Keratinocyte (primary cell): ENCODE measurements at places on chromosomes 12 and 14. TPM values are rescaled to one million over a fixed set of nuclear protein-coding genes. Genes with fewer than 3 reads are reported as not detected.

DNA sequence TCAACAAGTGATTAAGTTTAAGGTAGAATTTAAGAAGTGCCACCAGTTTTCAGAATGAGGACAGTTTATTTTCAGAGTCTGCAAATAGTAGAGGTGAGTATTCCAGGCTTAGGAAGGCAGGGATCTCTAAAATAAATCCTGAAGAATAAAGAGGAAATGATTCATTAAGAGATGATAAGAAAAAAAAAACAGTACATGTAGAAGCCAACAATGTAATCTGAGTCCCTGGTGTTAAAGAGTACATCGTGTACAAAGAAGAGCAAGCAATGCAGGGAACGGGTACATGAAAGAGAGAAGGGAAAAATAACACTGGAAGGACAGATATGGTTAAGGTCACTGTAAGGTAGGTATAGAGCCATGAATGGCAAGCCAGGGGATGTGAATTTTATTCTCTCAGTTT, 95.2 kb upstream of the FOXG1 start:
- no peaks in the 10 kb centered on the region for H3K27me3 ChIP-seq
- no peak overlapping the region for H3K4me3 ChIP-seq
- no peak for DNase-seq
- peaks cover 34% of the 10 kb centered on the region for H3K4me1 ChIP-seq
- H3K36me3 ChIP-seq, result no peaks in the 10 kb centered on the region
- peak overlapping the region; percentile 66 for H3K27ac ChIP-seq

DNA sequence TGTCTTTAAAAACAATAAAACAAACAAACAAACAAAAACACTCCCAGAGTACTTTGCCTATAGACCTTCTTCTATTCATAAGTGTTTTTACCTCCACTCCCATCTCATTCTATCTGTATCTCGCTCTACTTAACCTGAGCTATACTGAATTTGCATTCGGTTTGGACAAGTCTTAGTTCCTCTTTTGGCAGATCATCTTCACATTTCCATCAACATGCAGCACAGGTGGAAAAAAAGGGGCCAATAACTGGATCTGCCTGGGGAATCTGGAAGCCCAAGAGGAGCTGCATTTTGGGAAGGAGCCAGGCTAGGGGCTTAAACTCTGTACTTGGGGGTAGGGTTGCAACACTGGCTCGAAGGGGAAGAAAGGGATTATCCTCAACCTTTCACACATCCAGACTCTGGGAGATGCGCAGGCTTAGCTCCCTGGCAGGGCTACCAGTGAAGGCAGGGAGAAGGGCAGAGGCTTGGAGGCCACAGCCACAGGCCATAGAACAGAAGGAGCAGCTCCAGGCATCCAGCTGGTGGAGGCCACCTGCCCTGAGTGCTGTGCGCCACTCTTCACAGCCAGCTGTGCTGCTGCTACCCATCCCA, 4.1 kb downstream of the NINJ2 start:
- H3K4me1 ChIP-seq, result no peaks in the 10 kb centered on the region
- H3K36me3 ChIP-seq, result no peaks in the 10 kb centered on the region
- no peak for DNase-seq
- no peak overlapping the region for H3K27ac ChIP-seq

Gene GPRC5D
- polyA plus RNA-seq, result 0.08 to 0.32 TPM (median 0.19 TPM) in 3 replicates

GRCh38 chr12:126389220-126389841, 1324.1 kb downstream of the AACS start:
- H3K36me3 ChIP-seq, result no peaks in the 10 kb centered on the region
- no peak for DNase-seq
- H3K4me3 ChIP-seq, result no peak overlapping the region

GRCh38 chr12:19323805-19324204, 115.5 kb upstream of the AEBP2 start:
- H3K4me1 ChIP-seq, result no peaks in the 10 kb centered on the region
- no peak overlapping the region for H3K4me3 ChIP-seq
- no peaks in the 10 kb centered on the region for H3K27me3 ChIP-seq
- DNase-seq, result no peak
- H3K27ac ChIP-seq, result no peak overlapping the region
- no peaks in the 10 kb centered on the region for H3K36me3 ChIP-seq

DNA sequence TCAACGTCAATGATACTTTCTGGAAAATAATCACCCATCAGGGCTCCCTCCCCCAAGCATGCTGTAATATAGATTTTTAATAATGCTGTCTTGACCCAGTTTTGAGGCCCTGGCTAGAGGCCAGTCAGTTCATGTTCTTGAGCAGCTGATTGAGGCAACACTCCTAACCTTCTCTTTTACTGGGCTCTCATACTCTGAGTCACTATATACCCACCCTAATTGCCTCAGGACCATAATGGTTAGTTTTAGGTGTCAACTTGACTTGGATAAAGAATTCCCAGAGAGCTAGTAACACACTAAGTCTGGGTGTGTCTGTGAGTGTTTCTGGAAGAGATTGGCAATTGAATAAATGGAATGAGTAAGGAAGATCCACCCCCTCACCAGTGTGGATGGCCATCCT, 527.0 kb upstream of the ATP2B1 start:
- peak overlapping the region; percentile 59 for H3K27ac ChIP-seq
- peak; percentile 92 for DNase-seq
- no peak overlapping the region for H3K4me3 ChIP-seq
- peaks cover 18% of the 10 kb centered on the region for H3K4me1 ChIP-seq
- H3K27me3 ChIP-seq, result no peaks in the 10 kb centered on the region
- H3K36me3 ChIP-seq, result no peaks in the 10 kb centered on the region

Gene SSPN
- 1.0 to 2.8 TPM (median 2.0 TPM) in 3 replicates for polyA plus RNA-seq

- no peak for DNase-seq
- no peaks in the 10 kb centered on the region for H3K36me3 ChIP-seq
- H3K27me3 ChIP-seq, result no peaks in the 10 kb centered on the region
- H3K27ac ChIP-seq, result no peak overlapping the region
These were observed 83.2 kb upstream of the SSTR1 start for GRCh38 chr14:38124506-38124905.

DNA sequence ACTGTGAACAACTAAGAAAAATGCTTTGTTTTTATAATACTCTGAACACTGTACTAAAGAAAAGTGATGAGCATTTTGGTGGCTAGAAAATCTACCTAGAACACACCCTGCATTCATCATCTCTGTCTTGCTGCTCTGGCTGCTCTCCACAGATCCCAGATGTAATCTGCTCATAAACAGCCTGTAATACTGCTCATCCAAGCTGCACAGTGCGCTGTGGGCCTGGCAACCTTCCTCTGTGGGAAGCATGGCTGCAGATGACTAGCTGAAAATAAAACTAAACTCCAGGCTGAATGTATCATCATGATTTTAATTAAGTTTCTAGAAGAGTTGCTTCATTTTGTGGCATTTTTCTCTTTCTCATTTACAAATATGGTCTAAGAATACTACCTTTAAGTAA, 200.7 kb downstream of the SLC2A13 start:
- no peak overlapping the region for H3K27ac ChIP-seq
- H3K4me3 ChIP-seq, result no peak overlapping the region

- peaks cover 34% of the 10 kb centered on the region for H3K4me1 ChIP-seq
- H3K27ac ChIP-seq, result peak overlapping the region; percentile 70
- H3K27me3 ChIP-seq, result no peaks in the 10 kb centered on the region
- H3K36me3 ChIP-seq, result no peaks in the 10 kb centered on the region
- DNase-seq, result no peak
These were observed 776 bp upstream of the RIN3 start for GRCh38 chr14:92512807-92513203.

- no peaks in the 10 kb centered on the region for H3K4me1 ChIP-seq
- DNase-seq, result no peak
- H3K27ac ChIP-seq, result no peak overlapping the region
- no peaks in the 10 kb centered on the region for H3K27me3 ChIP-seq
These were observed 36.2 kb upstream of the RESF1 start for GRCh38 chr12:31923063-31923412.

DNA sequence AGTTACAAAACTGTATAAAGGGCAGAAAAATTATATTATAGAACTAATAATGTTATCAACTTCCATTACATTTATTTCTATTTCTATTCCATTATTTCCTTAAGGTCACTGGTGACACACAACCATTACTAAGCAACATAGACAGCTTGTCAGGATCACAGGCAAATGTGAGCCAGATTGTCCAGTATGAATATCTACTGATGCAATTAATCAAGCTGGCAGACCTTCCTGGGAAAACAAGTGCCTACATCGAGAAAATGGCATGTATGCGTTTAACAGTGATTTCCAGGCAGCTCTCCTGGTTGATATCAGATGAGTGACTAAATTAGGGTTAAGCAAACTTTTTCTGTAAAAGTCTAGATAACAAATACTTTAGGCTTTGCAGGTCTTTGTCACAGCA, 36.9 kb upstream of the TSPAN8 start:
- no peaks in the 10 kb centered on the region for H3K27me3 ChIP-seq
- no peak overlapping the region for H3K4me3 ChIP-seq
- no peak overlapping the region for H3K27ac ChIP-seq
- no peaks in the 10 kb centered on the region for H3K4me1 ChIP-seq

DNA sequence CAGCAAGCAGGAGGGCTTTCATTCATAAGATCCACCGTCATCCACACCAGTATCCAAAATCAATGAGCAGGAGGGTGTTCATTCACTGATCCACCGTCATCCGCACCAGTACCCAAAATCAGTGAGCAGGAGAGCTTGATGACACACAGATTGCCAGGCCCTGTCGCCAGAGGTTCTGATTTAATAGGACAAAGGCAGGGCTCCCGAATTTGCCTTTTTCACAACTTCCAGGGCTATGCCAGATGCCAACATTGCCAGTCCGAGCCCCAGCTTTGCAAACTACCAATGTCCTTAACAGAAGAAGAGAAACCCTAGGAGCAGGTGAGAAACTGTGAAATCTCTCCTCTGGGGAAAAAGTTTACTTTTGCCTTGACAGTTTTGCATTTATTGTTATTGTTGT, 115.0 kb downstream of the SLC15A4 start:
- H3K27me3 ChIP-seq, result no peaks in the 10 kb centered on the region
- no peak for DNase-seq
- no peaks in the 10 kb centered on the region for H3K36me3 ChIP-seq
- H3K4me1 ChIP-seq, result no peaks in the 10 kb centered on the region

Gene TTC5
- 13.7 to 19.2 TPM (median 13.9 TPM) in 3 replicates for polyA plus RNA-seq

Gene SLC10A1
- polyA plus RNA-seq, result not detected in 3 replicates

GRCh38 chr12:5395443-5396271, 36.3 kb upstream of the NTF3 start:
- H3K27me3 ChIP-seq, result peaks cover 6% of the 10 kb centered on the region
- peaks cover 8% of the 10 kb centered on the region for H3K4me1 ChIP-seq
- H3K27ac ChIP-seq, result no peak overlapping the region

Gene SLC17A8
- not detected in 3 replicates for polyA plus RNA-seq

- peaks cover 43% of the 10 kb centered on the region for H3K4me1 ChIP-seq
- H3K36me3 ChIP-seq, result peaks cover 6% of the 10 kb centered on the region
- H3K27ac ChIP-seq, result no peak overlapping the region
- H3K4me3 ChIP-seq, result no peak overlapping the region
- no peak for DNase-seq
These were observed 8.0 kb downstream of the ANO6 start for GRCh38 chr12:45223868-45224267.

GRCh38 chr12:93279565-93280412, 97.9 kb upstream of the NUDT4 start:
- DNase-seq, result no peak
- H3K4me3 ChIP-seq, result no peak overlapping the region
- no peaks in the 10 kb centered on the region for H3K4me1 ChIP-seq
- no peaks in the 10 kb centered on the region for H3K27me3 ChIP-seq
- H3K36me3 ChIP-seq, result no peaks in the 10 kb centered on the region
- H3K27ac ChIP-seq, result no peak overlapping the region

Gene IFNG-AS1
- polyA plus RNA-seq, result not detected in 3 replicates

Gene AKAP3
- polyA plus RNA-seq, result 0.72 to 0.95 TPM (median 0.88 TPM) in 3 replicates

DNA sequence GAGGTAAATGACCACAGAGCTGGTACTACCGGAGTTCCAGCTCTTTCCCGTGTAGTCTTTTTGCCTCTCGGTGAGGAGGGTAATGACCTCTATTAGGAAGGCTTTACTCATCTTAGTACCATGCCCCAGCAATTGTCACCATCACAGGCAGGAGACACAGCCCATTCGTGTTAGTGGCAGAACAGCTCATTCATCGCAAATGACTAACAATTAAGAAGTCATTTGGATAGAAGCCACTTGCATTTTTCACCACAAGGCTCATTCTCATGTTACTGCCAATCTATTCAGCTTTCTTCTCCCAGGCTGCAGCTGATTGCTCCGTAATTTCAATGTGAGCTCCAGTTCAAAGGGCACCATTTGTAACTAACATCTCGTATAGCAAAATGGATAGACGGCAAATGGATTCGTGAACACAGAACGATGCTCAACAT, 718.8 kb upstream of the TMEM132C start:
- no peak for DNase-seq
- H3K36me3 ChIP-seq, result no peaks in the 10 kb centered on the region
- no peak overlapping the region for H3K4me3 ChIP-seq
- H3K4me1 ChIP-seq, result no peaks in the 10 kb centered on the region
- H3K27ac ChIP-seq, result no peak overlapping the region

DNA sequence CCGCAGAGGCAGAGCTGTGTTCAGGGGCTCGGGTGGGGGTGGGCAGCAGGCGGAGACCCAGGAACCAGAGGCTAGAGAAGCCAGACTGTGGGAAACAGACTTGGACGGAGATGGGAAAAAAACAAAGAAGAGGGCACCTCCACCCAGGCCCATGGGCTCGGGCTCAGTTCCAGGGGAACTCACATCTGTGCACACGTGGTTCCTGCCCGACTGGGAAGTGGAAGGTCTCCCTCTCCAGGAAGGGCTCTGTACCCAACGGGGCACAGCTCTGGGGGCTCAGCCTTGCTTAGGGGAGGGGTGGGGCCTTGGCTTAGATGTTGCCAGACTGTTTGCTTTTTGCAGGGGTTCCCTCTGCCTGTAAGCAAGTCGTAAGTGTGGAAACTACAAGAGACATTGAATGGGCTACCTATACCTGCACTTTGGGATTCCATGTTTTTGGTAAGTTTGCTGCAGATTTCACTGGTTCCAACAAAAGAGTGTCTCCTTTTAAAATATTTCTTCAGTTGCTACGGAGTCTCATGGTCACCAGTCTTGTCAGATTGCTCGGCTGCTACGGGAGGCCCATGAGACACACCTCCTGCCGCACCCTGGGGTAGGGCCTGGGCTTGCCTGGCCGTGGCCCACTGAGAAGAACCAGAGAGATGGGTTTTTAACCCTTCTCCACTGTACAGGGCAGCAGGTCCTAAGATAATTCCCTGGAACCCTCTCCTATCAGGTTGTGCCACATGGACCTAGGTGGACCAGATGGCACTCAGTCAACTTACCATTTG, 127.6 kb upstream of the EVL start:
- H3K4me3 ChIP-seq, result no peak overlapping the region
- no peak overlapping the region for H3K27ac ChIP-seq
- peaks cover 7% of the 10 kb centered on the region for H3K4me1 ChIP-seq
- no peaks in the 10 kb centered on the region for H3K27me3 ChIP-seq
- no peaks in the 10 kb centered on the region for H3K36me3 ChIP-seq

GRCh38 chr12:7175493-7175892, 14.0 kb upstream of the PEX5 start:
- no peak overlapping the region for H3K27ac ChIP-seq
- no peaks in the 10 kb centered on the region for H3K27me3 ChIP-seq
- DNase-seq, result no peak
- H3K4me1 ChIP-seq, result peaks cover 4% of the 10 kb centered on the region
